ENCODE measurements at places on chromosomes 2 and 18.

- no peak for DNase-seq
Measured at GRCh38 chr2:111957872-111958354, 59.5 kb downstream of the MERTK start.

- peak; percentile 83 for DNase-seq
Measured at GRCh38 chr18:77106331-77106730, 26.3 kb downstream of the MBP start.

GRCh38 chr2:18297534-18298058, 262.9 kb downstream of the RDH14 start:
- DNase-seq = no peak

- no peak for DNase-seq
Measured at GRCh38 chr18:26383454-26384270, 157.4 kb downstream of the TAF4B start.

GRCh38 chr2:159119652-159120257, 151.3 kb downstream of the TANC1 start:
- DNase-seq = no peak

- DNase-seq = no peak
Measured at GRCh38 chr2:149375801-149376361, 45.5 kb downstream of the LYPD6 start.

DNA sequence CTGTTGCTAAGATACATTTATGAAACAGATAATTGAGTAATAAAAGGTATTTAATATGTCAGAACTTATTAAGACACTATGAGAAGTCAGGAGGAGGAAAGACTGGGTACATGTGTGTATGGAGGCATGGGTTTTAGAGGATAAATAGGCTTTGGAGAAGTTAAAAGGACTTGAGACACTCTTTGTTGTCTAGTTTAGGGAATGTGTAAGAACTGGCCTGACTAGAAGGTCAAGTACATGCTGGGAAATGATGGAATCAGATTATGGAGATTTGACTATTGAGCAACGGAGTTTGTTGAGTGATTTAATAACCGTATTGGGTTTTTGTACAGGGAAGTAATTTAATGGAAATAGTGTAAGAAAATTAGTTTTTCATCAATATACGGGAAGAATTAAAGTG, 28.2 kb upstream of the SPDYA start:
- DNase-seq = no peak

DNA sequence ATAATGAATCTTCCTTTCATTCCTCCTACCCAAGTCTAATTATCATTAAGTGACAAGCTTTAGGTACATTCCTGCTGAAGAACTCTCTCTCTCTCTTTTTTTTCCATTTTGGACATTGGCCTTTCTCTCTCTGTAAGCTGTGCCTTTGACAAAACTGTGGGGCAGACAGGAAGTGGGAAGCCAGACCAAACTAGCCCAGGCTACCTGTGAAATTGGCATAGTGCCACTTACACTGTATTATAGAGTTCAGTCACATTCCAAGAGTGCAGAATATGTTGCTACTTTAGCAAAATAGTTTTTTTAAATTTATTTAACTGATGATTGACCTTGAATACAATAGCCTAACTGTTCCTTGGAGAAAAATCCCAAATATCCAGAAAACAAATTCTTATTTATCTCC, 381.5 kb upstream of the ETAA1 start:
- no peak for DNase-seq

DNA sequence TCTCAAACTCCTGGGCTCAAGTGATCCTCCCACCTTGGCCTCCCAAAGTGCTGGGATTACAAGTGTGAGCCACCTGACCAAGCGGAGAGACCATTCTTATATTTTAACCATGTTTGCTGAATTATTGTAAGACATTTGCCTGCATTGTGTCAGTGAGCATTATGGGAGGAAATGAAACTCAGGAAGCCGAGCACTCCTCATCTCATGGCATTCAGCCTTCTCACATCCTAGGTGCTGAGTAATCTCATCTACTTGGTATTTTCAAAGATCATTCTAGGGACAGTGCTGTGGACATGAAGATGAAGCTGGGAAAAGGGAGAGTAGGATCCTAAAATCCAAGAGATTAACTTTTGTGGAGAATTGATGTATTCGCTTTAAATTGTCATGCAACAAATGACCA, 66.1 kb downstream of the NAPG start:
- no peak for DNase-seq

DNA sequence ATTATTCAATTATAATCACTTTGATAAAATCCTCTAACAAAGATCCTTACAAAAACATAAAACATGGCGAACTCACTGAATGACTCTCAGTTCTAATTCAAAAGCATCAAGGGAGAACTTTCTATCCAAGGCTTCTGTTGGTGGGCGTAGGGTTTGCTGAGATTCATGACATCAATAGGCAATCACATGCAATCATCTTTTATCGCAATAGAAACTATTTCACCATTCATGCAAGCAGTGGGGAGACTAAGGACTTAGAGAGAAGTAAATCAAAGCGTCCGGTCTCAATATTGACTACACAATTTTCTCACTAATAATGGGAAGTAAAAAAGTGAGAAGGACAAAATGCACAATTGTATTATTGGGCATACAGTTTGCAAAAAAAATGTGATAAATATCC, 168.7 kb downstream of the SCG2 start:
- DNase-seq = no peak

DNA sequence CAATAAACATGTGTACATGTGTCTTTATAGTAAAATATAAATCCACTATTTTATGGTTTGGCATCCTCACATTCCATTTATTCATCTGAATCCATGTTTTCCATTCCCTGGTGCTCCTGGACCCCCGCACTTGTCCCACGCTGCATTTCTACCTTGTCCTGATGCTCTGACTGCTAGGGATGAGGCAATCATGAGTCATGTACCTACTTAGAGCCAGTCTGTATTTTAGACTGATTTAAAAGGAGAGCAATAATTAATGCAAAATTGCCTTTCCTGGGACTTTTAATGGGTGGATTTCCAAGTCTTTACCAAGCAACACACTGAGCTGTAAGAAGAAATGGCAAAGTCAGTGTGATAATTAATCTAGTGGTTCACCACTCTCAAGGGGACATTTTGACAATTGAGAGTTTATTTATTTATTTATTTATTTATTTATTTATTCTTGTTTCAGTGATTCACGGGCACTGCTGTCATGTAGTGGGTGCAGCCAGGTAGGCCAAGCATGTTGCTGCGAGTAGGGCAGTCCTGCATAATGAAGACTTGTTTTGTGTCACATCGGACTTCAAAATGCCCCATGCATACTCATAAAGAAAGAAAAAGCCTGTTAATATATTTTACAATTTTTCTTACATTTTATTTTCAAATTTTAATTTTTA, 419.3 kb upstream of the VWC2L start:
- DNase-seq = no peak

DNA sequence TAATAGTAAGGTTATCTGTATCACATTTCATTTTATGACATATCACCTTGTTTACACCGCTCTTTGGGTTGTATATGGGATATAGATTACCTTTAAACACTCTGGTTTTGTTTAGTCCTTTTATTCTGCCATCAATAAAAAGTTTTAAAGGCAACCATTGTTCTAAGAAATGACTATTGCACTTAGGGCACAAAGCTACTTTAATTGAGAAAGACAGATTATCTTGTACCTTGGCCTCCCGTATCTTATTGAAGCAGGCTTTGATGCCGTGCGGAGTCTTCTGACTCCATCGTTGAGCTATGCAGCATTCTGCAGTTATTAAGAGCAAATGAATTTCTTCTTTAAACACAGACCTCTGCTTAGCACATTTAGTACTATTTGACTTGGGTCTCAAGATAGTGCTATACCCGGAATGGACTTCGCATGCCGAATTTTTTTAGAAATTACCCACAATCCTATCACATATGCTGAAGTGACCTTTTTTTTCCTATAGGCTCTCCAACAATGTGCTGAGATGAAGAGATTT, 16.7 kb downstream of the PKDCC start:
- DNase-seq = no peak

DNA sequence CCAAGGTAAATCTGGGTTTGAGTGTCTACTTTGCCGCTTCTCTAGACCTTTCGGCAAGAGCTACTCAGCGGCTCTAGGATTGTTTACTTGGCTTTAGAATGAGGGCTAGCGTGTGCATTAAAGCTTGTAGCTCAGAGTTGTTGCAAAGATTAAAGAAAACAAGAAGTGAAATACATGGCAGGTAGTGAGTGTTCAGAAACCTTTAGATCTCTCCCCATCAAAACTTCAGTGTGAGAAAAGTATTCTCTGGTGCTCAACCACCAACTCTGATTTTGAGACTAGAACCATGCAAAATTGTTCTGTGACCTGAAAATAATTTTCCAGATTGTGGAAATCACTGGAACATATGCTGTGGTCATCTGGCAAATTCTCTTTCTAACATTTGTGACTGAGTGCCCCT, 512.0 kb downstream of the CMPK2 start:
- no peak for DNase-seq

GRCh38 chr2:33186937-33187336, 240.2 kb downstream of the LTBP1 start:
- DNase-seq = no peak

DNA sequence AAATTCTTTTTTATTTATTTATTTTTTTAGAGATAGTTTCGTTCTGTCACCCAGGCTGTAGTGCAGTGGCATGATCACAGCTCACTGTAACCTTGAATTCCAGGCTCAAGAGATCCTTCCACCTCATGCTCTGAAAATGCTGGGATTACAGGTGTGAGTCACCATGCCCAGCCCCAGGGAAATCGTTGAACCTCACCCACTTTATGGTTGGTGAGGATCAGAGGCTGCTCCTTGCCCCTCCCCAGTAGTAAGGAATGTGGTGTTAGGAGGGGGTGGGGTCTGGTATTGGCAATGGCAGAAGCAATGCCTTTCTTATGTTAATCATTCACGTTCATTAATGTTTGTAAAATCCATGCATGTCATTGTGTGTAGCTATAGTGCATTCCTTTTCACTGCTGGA, 161.9 kb downstream of the SUCLG1 start:
- DNase-seq = no peak

DNA sequence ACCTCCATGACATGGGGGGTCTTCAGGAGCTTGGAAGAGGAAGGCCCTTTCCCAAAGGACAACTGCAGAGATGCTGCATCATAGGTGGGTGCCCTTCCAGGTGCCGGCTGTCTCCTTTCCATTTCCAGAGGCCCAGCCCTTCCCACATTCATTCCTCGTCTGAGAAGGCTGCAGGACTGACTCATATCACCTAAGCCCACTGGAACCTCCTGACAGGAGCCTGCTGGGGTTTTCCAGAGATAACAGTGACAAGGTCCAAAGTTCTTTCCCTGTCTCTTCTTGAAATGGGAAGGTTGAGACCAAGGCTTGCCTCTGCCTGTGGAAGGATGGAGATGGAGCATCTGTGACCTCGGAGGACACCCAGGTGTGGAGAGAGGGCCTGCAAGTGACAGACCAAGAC, 3.6 kb upstream of the PRSS56 start:
- DNase-seq = no peak

DNA sequence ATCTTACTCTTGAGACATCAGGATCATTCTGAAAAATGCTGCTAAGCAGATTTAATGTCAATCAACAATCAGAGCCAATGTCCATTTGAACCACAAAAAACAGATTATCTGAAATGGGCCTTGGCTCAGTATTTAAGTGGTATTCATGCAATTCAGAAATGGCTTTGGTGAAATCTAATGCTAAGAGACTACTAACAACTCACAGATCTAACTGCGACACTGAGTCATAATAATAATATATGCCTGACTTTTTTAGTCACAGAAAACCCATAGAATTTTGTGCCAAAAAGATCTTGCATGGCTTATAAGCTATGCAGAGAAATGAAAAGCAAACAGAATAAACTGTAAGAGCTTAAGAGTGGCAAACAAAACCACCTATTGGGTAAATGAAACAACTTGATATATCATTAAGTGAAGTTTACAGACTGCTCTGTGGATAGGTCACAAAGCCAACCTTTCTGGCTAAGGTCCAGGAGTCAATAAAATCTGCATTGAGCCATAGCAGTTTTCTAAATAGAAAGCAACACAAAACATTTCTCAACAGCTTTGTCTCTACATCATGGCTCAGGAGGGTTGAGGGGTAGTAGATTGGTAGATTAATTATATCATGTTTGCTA, 234.3 kb downstream of the LRATD1 start:
- no peak for DNase-seq

GRCh38 chr2:47295981-47296635, 106.8 kb upstream of the MSH2 start:
- no peak for DNase-seq

- no peak for DNase-seq
Measured at GRCh38 chr2:96254571-96254970, 11.2 kb downstream of the TMEM127 start.

DNA sequence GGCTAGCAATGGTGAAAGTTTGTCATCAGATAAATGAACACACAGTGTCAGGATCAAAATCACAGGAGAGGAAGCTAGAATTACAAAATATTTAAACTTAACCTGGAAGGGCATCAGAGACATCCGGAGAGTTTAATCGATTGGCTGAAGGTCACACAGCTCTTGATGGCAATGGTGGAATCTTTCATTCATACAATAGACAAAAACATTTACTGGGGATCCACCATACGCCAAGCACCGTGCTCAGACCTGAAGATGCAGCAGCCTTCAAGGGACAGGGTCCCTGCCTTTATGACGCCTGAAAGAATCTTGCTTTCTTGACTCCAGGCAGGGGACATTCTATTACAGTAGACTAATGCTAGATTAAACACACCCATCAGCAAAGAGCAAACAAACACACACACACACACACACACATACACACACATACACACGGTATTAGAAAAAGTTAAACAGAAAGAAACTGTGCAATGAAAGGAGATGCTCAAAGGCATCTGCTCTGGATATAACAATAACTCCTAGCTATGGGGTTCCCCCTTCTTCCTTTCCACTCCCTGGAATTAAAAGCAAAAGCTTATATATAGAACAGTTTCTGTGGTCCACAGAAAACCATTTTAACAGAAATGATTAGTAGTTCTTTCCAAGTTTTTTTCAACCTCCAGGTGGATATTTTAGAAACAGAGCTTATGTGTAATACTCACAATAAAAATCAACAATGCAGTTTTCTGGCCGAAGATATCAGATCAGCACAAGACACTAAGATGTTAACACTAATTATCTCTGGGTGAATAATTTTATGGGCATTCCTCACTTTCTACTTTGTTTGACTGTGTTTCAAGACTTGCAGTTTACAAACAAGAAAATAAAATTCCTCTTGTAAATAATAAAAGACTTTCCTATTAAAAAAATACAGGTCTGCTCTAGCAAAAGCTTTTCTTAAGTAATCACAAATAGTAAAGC, 151.7 kb downstream of the ANKRD44 start:
- DNase-seq = no peak

GRCh38 chr18:34723143-34723542, 13.0 kb downstream of the DTNA start:
- no peak for DNase-seq
